ENCODE measurements at places on chromosomes 3 and 15. TPM values are rescaled to one million over a fixed set of nuclear protein-coding genes. Genes with fewer than 3 reads are reported as not detected.

- peak; percentile 79 for DNase-seq
Measured at GRCh38 chr15:39194106-39194830, 386.6 kb upstream of the THBS1 start.

- no peak for DNase-seq
Measured at GRCh38 chr3:77412021-77412438, 372.1 kb downstream of the ROBO2 start.

DNA sequence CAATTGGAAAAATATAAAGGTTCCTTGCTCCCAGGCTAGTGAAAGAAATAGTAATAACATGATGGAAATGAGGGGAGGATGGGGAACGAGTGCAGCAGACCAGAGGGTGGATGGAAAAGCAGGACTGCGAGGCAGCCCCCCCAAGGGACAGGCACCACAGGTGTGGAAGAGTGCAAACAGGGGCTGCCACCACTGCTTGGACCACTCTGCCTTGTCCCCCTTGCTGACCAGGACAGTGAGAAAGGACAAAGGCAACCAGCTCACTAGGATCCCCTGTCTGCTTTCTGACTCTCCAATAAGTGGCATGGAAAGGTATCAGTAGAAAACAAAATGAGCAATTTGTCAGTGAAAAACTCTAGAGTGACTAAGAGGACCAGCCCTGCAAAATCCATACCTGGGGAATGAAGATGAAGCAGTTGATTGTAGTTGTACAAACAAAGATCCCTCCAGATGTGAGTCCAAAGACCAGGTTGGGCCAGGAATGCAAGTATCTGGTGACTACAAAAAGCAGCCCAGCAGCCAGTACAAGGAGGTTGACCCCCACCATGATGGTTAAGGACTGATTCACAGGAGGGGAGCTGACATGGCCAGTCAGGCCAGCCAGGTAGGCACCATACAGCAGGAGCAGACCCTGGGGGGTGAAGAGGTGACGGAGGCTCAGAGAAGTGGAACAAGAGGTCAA lies 86.6 kb upstream of the GSK3B start:
- DNase-seq = no peak

GRCh38 chr3:62363275-62363674 lies 10.1 kb downstream of the FEZF2 start:
- no peak for DNase-seq

DNA sequence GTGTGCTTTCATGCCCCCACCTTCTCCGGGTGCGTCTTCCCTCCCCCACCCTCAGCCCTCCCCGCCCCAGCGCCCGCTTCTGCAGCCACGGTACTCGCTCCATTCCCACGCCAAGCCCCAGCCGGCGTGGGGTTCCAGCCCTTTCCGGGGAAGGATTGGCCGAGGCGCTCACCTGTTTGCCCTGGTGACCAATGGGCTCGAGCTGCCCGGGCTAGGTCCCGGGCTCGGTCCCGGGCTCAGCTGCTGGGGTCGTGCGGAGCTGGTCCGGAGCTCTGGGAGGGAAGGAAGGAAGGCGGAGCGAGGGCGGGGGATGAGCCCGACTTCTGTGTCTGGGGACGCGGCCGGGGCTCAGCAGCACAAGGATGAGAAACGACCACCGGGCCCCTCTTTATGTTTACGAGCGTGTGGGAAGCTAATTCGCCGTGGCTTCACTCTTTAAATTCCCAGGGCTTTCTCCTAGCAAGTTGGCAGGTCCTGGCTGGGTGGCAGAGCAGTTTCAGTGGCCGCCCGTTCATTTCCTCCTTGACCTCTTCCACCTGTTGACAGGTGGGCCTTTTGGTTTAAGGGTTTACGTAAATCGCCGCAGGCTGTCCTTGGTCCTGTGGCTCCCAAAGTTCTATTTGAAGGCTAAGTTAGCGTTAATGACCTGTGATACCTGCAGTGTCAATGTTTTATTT lies at the start of gene IGSF10:
TSS of gene IGSF10 (minus strand) at position 288 of the 677 bp plus-strand sequence. CDS start 2,352 bp downstream, outside the sequence.
- no peak for DNase-seq

DUOXA1 gene
- total RNA-seq = not detected

FOXB1 gene
- not detected for total RNA-seq

CD200R1L gene
- total RNA-seq = not detected

FILIP1L gene
- 42.7 TPM for total RNA-seq

All from dermis blood vessel endothelial cell (primary cell).